ENCODE measurements at places on chromosomes 6 and 20.

DNA sequence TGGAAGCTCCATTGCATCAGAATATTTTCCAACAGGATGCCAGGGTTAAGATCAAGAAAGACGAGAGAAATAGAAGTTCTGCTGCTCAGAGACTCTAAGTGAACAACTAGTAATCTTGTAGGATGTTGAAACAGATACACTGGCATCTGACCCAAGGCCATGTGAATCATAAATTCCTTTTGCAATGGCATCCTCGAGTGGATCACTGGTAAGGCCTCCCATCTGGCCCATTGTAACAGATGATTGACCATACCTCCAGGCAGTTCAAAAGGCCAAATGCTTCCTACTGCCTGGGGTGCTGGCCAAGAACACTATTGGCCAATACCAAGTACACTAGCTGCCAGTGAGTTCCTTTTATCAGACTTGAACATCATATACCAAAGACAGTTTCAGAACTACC, 9.9 kb upstream of the SLC17A3 start:
- peak; percentile 57 for DNase-seq

GRCh38 chr6:46525583-46525982, 34.3 kb upstream of the RCAN2 start:
- no peak for DNase-seq

GRCh38 chr20:22223236-22223635, 361.1 kb downstream of the FOXA2 start:
- DNase-seq = no peak

DNA sequence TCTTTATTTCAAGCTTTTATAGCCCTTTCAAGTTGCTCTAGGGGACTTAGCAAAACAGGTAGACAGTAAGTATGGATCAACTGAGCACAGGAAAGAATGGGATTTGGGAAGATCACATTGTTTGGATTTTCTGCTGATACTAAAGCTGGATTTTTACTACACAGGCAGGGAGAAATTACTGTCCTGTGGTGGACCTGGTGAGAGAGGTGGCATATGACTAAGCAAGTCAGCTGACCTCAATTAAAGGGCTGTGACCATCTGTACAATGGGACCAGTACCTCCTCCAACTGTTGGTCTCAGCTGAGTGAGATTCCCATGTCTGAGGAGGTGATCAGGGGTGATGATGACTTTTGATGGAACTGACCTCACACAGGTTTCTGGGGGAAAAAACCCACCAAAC, 28.0 kb downstream of the RREB1 start:
- DNase-seq = no peak

GRCh38 chr20:54914995-54915394, 439.6 kb downstream of the DOK5 start:
- DNase-seq = no peak

- DNase-seq = no peak
Observed at GRCh38 chr6:130161683-130162404, 60.9 kb downstream of the SAMD3 start.

GRCh38 chr20:60030471-60030870, 72.2 kb downstream of the CDH26 start:
- DNase-seq = no peak

GRCh38 chr6:16514249-16514648, 247.0 kb downstream of the ATXN1 start:
- DNase-seq = peak; percentile 62

- no peak for DNase-seq
Observed at GRCh38 chr6:136987526-136987925, 57.2 kb downstream of the IL20RA start.

GRCh38 chr6:131084982-131085381, 21.9 kb upstream of the EPB41L2 start:
- DNase-seq = no peak

GRCh38 chr6:149935668-149936067, 6.1 kb upstream of the ULBP2 start:
- no peak for DNase-seq

DNA sequence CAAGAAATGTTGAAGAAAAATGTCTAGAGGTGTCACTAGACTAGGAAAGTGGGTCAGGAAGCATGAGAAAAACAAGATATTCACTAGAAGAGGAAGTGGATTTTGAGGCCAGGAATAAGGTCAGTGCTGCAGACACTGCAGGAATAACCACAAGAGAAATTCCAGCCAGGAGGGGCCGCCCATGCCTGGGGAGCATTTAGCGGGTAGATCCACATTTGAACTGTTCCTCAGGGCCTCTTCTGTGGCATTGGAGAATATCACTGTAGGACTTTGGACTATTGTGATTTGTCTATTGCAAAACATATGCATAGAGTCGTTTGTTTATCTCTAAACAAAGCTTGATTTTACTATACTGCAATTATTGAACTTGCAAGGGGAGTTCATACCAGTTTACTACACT, 49.6 kb upstream of the CCDC28A start:
- no peak for DNase-seq

DNA sequence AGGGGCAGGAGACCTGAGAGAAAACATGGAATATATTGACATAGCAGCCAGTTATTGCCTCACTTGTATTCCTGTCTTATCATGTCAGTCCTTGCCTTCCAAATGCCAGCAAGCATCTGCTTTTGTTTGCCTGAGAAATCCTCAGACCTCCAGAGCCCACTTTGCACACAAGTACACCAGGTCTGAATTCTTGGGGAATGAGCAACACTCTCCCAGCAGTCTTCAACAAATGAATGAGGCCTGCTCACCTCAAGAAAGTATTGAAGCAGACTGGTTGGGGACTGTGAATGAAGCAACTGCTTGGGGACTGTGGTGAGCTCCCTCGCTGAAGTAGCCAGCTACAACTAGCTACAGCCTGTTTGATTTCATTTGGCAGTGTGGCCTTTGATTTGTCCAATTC, 172.8 kb upstream of the SPTLC3 start:
- DNase-seq = no peak

DNA sequence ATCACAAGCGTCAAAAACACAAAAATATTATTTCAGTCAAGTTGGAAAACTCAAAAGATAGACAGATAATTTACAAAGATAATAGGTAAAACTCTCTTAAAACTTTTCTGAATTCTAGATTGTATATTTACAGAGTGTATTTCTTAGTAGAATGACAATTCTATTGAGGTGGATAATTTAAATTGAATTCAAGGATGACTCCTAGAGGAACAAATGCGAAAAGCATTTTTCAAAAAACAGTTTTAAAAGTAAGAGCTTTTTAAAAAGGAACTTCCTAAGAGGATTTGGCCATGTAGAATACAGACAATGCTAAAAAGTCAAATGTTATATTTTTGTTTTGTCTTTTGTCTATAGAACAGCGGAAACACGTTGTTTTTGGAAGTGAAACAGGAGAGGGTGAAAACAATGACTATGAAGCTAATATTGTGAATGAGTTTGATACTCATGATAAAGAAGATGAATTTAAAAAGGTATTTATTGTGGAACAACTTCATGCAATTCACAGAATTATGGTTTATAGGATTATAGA, 90.1 kb downstream of the DNAH8 start:
- no peak for DNase-seq

DNA sequence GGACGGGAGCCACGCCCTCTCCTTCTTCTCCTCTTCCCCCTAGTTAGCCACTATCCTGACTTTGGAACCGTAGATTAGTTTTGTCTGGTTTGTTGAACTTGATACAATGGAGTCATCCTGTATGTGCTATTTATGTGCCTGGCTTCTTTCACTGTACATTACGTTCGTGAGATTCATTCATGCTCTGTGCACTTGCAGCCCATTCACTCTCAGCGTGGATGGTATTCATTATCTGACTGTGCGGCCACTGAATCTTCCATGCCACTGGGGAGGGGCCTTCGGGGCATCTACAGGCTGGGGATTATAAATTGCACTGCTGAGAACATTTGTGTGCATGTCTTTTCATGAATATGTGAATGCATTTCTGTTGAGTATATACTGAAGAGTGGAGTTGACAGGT, 262.5 kb downstream of the CDH26 start:
- no peak for DNase-seq

DNA sequence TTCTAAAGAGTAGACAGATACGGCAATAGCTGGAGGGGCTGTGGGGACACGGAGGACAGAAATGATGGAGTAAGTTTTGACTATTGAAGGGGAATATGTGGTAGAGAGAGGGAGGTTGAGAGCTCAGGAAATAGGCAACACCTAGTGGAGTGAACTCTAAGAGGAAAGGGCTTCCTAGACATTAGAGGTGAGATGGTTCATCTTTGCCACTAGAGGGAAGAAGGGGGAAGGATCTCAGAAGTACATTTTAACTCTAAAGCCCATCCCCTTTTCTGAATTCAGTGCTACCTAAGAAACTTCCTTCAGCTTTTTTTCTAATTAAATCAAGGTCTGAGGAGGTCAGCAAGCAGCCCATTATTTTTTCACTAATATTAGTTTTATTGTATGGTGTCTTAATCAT, 689.4 kb upstream of the MAP3K7 start:
- DNase-seq = no peak
